CD4-positive, alpha-beta T cell treated with Interleukin-6 for 4 hours (primary cell): ENCODE measurements at places on chromosomes 3 and 15.
A peak's percentile ranks its signal among the peaks of the same experiment; 100 is the strongest.

GRCh38 chr3:71397046-71397445 lies 186.5 kb downstream of the FOXP1 start:
- DNase-seq: peak; percentile 38

GRCh38 chr3:112874725-112875124 lies 28.1 kb upstream of the CD200R1L start:
- DNase-seq: no peak

DNA sequence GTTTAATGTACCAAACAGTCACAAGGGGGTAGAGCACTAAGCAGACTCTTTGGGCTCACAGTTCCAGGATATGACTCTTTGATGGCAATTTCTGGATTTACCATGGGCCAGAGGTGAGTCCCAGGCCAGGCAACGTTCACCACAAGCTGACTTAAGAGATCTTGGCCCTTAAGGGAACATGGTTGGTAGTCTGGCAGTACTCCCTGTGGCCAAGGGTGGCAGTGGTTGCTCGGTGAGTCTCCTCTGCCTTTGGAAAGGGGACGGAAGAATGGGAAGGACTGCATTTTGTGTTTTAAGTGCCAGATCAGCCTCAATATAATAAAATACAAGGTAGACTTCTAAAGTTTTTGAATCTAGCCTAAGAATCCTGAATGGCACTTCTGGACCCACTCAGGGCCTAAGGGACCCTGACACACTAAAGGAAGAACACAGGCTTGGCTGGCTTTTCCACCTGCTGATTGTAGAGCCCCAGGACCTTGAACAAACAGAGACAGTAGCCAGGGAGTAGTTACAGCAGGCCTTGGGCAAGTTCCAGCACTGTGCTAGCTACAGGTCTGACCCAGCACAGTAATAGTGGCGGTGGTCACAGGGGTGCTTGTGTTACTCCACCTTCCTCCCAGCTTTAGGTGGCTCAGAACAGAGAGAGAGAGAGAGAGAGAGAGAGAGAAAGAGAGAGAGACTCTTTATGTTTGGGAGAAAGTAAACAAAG lies 730.7 kb upstream of the ALCAM start:
- no peak for DNase-seq

DNA sequence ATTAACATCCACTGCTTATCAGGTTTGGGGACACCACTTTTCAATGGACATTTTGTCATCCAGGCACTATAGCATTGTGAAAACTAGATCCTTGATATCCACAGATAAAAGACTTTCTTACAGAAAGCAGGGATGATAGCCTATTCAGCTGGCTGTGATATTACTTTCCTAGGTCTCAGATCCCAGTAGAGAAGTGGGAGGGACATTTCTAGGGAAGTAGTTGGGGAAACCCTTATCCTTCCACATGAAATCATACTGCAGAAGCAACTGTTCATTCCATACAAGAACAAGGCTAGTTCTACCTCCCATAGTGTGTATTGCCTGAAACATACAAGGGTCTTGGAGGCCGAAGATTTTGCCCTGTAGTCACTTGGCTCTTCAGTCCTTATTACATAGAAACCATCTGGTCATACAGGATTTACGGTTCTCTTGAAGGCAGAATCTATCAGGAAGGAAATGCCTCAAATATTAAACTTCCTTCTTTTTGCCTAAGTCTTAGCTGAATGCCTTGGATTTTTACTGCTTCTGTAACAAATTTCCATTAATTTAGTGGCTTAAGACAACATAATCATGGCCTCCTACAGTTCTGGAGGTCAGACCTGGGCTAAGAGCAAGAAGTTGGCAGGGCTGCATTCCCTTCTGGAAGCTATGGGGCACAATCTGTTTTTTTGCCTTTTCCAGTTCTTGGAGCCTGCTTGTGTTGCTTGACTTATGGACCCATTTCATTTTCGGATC lies 119.4 kb downstream of the ECT2 start:
- no peak for DNase-seq

DNA sequence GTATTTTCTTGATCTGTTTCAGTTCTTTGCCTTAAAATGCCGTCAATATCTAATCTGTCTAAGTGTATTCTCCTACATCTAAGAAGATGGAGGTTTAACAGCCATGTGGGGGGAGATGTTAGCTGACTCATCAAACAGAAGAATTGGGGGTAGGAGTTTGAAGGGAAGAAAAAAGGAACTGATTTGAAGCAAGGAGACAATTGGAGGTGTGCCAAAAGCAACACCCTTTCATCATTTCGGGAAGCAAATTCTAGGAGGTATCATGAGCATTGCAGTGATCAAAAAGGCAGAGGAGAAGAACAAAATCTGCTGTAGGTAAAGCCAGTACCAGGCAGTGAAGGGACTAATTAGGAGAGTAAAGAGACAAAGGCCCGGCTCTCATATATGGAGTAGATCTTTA lies 337.3 kb upstream of the TBC1D5 start:
- DNase-seq: no peak

DNA sequence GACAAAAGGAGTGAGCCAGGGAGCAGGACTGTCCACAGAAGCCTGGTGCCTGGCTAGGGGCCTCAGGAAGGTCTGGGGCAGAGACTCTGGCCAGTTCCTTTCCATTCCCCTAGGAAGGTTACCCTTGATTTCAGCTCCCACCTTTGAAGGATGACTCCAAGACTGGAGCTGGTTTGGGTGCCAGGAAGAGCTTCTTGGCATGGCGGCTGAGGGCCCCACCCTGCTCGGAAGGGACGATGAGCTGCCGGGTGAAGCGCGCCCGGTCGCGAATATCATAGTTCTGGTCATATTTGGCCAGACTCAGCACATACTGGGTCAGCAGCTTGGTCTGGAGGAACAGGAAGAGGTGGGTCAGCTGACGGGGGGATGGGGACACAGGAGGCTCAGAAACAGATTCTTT lies 19.4 kb upstream of the CPEB1 start:
- DNase-seq: no peak
